Stimulated activated CD8-positive, alpha-beta memory T cell treated with anti-CD3 and anti-CD28 coated beads, Interleukin-7, amount 100 ng/mL, for 1 hour (primary cell): ENCODE measurements at places on chromosomes 6 and 20.

GRCh38 chr20:22918286-22918983 lies 116.7 kb upstream of the SSTR4 start:
- DNase-seq: no peak

GRCh38 chr6:165844801-165845364 lies 181.8 kb upstream of the PDE10A start:
- no peak for DNase-seq

GRCh38 chr6:116256694-116257093 lies 2.8 kb upstream of the TSPYL4 start:
- no peak for DNase-seq

DNA sequence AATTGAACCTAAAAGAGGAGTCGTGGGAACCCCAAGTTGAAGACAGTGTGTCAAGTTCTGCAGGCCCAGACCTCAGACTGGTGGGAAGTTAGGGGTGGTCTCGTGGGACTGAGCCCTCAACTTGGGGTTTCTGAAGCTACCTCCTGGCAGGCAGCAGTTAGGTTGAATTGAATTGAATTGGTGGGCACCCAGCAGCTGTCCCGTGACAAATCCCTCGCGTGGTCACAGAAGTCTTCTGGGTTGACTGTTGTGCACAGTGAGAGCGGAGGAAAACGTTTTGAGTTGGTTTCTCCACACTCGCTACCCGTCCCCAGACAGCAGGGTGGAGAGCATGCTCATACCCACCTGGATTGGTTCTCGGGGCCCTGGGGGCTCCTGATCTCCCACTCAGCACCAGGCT lies 12.9 kb downstream of the SLC4A11 start:
- no peak for DNase-seq

DNA sequence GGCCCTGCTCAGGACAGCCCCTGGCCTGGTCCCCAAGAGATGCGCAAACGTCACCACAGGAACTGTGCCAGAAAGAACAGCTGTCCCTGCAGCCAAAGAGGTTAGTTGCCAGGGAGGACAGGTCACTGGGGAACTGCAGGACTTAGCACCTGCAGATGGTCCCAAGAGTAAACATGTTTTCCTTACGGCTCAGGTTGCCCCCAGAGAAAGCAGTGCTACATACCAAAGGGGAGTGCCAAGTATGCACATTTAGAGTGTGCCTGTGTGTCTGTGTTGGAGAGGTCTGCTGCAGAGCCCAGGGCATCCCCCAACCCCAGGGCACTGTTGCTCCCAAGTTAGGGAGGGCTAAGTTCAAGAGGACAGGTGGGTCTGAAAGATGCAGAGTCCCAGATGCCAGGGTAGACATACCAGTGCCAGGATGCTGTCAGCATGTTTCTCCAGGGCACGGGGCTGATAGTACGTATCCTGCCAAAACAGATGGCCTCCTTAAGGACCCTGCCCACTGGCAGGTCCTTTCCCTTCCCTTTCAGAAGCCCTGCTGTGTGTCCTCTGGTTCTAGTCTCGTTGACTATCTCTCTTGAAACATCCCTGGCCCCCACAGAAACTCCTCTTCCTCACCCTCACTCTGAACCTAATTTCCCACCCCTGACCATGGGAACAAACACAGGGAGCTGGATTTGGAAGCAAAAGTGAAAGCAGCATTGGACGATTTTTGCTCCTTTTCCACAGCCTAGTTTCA lies 1.3 kb downstream of the ABHD16A start:
- no peak for DNase-seq

- no peak for DNase-seq
These were observed 139.6 kb downstream of the MYLK4 start for GRCh38 chr6:2611092-2611491.

DNA sequence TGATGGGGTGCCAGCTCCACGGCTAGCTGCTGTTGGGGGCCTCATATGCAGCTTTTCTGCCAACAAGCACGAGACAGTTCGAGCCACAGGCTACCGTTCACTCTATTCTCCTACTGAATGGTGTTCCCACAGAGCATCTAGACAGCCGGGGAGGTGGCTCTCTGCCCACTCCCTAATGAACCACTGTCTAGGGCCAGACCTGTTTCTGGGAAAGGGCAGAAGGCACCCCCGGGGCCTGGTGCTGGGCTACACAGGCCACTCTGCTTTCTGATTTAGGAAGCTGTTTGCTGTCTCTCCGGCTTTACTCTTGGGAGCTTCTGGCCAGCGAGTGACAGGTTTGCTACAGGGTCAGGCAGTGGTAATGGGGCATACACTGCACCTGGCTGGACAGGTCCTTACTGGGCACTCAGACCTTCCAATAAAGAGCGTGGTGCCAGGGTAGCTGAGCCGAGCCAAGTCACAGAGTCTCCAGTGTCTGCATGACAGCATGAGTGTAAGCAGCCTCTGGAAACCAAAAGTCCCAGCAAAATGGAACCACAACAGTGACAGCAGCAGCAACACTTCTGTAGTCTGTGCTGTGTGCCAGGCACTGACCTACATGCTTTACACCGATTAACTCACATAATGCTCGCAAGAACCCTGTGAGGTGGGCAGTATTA lies 8.4 kb downstream of the CCDC167 start:
- DNase-seq: no peak

GRCh38 chr6:14516956-14517355 lies 399.4 kb downstream of the CD83 start:
- no peak for DNase-seq

DNA sequence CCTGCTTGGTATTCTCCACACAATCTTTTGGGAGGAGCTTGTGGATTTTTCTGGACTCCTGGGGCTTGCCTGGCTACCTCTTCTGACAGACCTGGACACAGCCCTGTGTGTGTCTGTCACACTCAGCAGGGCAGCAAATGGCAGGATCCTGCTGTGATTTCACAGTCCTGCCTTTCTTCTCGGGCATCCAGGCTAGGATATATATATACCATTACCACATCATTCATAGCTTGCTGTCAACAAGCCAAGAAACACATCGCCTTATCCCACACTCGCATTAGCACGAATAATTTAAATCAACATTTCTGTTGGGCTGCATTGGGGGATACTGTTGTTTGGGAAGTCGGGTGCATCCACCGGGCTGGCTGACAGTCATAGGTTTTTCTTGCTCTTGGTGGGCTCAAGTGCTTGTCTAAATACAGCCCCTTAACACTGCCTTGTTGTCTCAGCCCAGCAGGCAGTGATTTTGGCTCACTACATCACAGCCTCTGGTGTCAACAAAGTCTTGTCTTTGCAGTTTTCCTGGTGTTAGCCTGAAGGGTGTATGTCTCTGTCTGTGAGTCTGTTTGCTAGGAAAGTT lies 154.9 kb upstream of the FERMT1 start:
- no peak for DNase-seq

DNA sequence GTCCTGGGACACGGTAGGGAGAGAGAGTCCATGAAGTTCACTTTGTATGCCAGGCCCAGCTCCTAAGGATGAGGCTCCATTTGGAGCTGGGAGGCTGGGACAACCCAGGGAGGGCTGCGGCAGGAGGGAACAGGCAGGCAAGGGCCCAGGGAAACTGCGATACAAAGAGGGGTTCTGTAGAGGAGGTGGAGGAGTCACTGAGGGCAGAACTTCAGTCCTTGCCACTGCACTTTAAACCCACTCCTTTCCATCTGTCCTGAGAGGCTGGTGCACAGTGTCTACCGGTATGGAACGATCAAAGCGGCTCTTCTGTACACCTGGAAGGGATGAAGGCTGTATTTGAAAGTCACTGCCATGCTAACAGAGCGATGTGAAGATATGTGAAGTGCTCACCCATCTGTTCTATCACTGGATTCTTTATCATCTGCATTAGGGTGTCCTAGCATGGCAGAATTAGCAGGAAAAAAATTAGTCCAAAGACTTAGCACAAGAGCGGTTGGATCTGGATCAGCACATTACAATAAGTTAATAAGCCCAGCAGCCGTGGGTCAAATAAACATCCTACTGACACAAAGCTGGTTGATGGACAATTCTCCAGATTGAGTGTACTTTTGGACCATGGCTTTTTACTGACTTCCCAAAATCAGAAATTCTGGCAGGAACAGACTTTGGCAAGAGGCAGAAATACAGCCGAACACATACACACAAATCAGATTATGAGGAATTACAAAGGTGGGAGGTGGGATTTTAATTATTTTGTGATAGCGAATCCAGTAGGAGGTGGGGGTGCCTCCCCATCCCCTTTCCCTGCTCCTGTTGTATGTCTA lies 20.9 kb upstream of the ZFAND3 start:
- no peak for DNase-seq

DNA sequence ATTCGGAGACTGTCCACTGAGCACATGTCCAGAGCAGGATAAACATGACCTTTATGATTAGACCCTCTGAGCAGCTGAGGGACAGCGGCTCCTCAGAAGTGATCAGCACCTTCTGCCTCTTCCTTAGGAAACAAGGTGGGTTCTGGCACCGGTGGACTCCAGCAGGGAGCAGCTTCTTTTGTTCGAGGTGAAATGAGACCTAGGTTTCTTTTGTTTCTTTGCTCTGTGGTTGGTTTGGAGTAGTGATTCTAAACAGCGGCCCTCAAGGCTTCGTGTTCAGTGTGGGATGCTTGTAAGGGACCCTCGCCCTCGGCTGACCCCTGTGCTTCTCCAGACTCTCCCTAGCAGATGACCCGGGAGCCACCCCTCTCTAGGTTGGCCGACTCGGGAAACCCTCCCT lies 14.6 kb upstream of the FRMD1 start:
- no peak for DNase-seq

GRCh38 chr6:13471184-13471583 lies 16.2 kb downstream of the GFOD1 start:
- no peak for DNase-seq

GRCh38 chr6:63475707-63476106 lies 96.6 kb upstream of the LOC128125822 start:
- no peak for DNase-seq

GRCh38 chr6:4676016-4676415 lies 100.2 kb upstream of the CDYL start:
- DNase-seq: no peak

GRCh38 chr6:157258878-157259277 lies 64.4 kb downstream of the TMEM242 start:
- no peak for DNase-seq

GRCh38 chr20:51807720-51808250 lies 5.5 kb upstream of the SALL4 start:
- DNase-seq: no peak

DNA sequence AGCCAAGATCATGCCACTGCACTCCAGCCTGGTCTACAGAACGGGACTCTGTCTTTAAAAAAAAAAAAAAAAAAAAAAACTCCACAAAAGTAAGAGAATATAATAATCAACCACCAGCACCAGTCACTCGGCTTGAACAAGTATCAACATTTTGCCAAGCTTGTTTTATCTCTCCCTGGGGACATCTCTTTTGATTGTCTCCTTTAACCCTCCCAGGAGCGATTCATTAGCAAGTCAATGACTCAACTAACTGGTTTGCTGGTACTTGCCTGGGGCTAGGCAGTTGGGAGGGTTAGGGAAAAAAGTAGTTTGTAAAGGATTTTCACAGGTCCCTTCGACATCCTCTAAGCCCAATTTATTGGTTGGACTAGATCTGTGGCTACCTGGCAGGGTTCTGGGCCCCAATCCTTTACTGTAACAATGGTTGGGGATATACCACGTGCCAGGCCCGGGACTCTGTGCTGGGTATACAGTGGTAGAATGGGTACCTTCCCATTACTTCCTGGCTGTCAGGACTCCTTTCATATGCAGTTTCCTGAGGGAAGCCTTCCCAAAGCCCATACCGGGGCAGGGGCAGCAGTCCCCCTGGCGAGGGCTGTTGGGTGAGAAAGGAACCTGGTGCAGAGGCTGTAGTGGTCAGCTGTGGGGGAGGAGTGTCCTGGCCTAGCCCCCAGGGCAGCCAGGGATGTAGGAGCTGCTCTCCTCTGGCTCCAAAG lies 12.2 kb downstream of the TGIF2 start:
- DNase-seq: no peak

DNA sequence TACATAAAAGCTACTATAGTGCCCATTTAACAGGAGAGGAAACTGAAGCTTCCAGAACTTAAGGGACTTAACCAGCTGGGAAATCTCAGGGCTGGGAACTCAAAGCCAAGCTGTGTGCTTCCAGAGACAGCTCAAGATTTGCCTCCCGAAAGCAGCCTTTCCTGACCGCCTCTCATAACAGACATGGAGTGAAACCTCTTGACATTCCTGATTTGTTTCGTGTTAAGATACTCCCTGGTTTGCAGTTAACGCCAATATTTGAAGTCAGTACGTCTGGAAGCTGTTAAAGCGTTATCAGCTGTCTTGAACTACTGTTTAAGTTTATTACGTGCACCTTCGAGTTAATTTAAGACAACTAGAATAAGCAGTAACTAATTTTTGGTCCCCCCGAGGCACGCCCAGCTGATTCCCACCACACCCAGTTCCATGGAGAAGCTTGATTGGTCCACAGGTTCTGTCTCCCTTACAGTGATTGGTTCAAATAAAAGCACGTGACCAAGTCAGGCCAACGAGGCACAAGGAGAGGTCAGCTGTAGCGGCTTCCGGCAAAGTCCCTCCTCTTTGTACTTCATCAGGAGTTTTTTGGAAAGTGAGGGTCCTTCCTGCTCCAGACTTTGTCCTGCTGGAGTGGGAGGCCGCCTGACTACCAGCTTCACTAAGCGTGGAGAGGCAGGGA lies 8.9 kb upstream of the TCP11 start:
- no peak for DNase-seq

- DNase-seq: no peak
These were observed 111.0 kb downstream of the DTNBP1 start for GRCh38 chr6:15551798-15552197.

DNA sequence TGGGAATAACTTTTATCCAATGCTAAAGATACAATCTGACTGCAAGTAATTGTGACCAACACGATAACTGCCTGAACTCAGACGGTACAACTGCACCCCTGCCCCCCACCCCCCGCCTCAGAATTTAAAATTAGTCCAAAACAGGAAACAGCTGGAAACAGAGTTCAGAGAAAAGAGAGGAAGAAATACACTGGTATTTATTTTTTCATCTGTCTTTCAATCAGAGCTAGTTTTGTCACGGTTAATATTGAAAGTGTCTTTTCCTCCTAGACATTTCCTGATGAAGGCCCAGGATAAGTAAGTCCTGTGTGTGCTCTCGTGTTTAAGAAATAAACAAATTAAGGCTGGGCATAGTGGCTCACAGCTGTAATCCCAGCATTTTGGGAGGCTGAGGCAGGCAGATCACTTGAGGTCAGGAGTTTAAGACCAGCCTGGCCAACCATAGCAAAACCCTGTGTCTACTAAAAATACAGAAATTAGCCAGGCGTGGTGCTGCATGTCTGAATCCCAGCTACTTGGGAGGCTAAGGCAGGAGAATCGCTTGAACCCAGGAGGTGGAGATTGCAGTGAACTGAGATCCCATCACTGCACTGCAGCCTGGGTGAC lies 21.5 kb downstream of the ACSS1 start:
- no peak for DNase-seq

GRCh38 chr6:113607821-113608545 lies 249.2 kb upstream of the MARCKS start:
- DNase-seq: no peak

GRCh38 chr6:53236241-53236640 lies 87.6 kb upstream of the GCM1 start:
- DNase-seq: no peak

GRCh38 chr6:31154436-31154835 lies 3.2 kb downstream of the CCHCR1 start:
- no peak for DNase-seq

- peak; percentile 24 for DNase-seq
These were observed 41.6 kb downstream of the CCN2 start for GRCh38 chr6:131909408-131910218.
